ENCODE measurements at places on chromosomes 3 and 15. TPM values are rescaled to one million over a fixed set of nuclear protein-coding genes. Genes with fewer than 3 reads are reported as not detected.

DNA sequence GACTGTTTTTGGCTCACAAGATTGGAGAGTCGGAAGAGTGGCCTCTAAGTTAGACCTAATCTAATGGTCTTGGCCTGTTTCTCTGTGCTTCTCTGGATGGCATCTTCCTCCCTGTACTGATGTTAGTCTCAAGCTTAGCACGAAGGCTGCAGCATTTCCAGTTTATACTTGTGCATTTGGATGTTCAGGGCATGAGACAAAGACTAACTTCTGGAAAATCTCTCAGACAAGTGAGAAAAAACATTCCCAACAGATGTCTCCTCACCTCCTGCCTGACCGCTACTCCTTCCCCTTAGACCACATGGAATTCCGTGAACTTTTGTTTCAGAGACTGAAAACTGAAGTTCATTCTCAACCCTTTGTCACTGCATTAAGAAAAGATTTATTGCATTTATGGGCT, 410.8 kb upstream of the MCTP2 start:
- DNase-seq, result no peak

DNA sequence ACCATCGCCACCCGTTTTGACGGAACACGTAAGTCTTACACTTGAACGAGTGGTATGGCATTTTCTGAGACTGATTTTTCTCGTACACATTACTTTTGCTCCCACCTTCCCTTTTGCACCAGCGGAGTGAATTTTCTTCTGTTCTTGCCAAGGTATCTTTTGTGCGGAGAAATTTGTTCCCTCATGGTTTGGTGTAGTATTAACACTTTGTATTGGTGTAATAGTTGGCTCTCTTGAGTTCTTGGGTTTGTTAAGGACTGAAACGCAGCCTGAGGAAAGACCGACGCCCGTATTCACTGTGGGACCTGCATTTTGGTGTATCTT, 420 bp downstream of the KCNH8 start:
- DNase-seq, result no peak

- DNase-seq, result no peak
Observed at GRCh38 chr3:26312816-26313215, 309.8 kb upstream of the LRRC3B start.

DNA sequence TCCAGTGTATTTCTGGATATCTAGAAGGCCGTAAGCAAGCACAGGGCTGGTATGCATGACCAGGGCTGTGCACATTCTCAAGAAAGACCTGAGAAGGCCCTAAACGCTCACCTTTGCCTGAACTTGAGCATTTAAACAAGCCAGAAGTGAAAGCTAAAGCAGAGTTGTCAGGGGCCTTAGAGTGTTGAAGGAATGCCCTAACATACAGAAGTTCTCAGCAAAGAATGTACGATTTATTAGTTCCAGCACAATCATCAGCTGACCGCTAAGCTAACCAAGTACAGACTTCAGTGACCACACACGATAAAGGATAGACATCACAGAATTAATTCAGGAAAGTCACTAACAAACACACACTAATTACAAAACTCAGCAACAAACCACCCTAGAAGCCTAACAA, 8.7 kb downstream of the HLTF start:
- DNase-seq, result no peak

PLCL2 gene
- total RNA-seq, result not detected

TERB2 gene
- total RNA-seq, result not detected

CPA3 gene
- total RNA-seq, result not detected

All from Caco-2 (cell line).